ENCODE measurements at places on chromosomes 12 and 14.

- peak; percentile 89 for DNase-seq
These were observed 6.8 kb upstream of the NR4A1 start for GRCh38 chr12:52044292-52044983.

DNA sequence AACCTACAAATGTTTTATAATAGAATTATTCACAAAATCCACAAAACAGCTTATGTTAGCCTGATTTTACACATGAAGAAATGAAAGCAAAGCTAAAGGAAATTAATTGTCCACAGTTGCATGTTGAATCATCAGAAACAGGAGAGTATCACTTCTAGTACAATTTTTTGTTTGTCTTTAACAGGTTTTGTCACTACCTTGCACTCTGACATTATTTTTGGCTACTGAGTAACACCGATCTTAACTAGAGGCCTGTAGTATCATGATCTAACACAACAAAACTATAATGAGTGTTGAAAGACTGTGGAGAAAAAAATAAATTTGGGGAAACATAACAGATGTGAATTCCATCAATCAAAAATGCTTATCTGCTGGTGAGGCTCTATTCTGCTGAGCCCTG is 60.1 kb downstream of the TAOK3 start:
- no peak for DNase-seq

DNA sequence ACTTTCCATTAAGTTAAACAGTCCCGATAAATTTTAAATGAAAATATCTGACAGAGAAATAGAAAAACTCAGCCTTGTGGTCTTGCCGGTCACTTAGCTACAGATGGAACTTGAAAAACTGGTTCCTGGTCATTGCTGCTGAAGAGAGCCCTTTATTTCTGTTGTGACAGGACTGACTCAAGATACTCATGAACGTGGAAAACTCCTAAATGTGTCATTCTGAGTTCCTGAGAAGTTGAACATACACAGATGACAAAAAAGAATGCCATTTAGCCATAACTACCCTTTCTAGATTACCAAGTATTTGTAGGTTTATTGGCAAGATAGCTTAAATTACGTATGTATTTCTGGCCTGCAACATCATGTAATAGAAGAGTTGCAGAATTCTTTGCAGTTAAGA is 134.2 kb downstream of the HMGA2 start:
- DNase-seq = no peak

DNA sequence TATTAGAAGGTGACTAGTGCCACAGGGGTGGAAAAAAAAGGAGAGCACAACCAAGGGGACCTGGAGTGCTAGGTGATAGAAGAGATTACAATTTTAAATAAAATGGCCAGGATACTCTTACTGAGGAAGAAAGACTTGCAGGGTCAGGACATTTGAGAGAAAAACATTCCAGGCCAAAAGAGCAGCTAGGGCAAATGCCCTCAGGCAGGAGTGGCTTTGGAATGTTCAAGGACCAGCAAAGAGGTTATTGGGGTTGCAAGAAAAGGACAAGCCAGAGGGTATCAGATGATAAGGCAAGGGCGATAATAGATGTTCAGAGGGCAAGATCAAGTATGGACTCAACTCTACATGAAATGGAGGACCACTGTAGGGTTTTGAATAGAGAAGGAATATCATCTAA is 146.4 kb downstream of the KIF21A start:
- DNase-seq = no peak

GRCh38 chr12:109624467-109624866 is 50.9 kb downstream of the MVK start:
- DNase-seq = no peak

- DNase-seq = no peak
These were observed 19.4 kb downstream of the LMO3 start for GRCh38 chr12:16586350-16587109.

DNA sequence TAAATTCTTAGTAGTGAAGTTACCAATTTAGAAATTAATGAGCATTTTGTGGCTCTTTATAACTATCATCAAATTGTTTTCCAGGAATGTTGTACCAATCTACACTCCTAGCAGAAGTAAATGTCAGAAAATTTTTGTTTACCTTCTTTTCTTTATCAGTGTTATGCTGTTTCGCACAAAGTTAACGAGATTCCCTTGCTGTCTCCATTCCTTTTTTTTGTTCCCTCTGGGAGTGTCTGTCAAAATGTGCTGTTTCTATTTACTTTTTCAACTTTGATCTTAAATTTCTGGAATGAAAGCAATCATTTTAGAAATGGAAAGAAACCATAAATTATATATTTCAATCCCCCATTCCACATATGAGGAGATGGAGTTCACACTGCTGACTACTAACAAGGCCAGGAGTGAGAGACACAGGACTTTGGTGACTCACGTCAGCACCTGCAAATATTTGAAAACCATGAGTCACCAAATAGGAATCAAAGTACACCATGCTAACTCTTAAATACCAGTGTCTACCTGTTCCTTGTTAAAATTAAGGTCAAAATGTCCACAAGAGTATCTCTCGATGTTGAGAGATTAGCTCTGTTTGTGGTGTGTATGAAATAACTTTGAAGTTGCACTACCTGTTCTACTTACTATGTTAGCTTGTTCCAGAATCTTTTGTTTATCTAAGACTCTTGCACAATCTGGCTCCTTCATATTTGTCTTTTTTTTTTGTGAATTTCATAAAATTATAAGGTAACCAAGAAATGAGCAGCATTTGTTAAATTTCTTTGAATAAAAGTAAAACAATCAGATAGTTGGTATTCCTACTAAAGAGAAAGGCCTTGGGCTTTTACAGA is 106.0 kb downstream of the RMST start:
- no peak for DNase-seq

- DNase-seq = peak; percentile 57
These were observed 19.4 kb downstream of the KRT85 start for GRCh38 chr12:52347551-52348510.

DNA sequence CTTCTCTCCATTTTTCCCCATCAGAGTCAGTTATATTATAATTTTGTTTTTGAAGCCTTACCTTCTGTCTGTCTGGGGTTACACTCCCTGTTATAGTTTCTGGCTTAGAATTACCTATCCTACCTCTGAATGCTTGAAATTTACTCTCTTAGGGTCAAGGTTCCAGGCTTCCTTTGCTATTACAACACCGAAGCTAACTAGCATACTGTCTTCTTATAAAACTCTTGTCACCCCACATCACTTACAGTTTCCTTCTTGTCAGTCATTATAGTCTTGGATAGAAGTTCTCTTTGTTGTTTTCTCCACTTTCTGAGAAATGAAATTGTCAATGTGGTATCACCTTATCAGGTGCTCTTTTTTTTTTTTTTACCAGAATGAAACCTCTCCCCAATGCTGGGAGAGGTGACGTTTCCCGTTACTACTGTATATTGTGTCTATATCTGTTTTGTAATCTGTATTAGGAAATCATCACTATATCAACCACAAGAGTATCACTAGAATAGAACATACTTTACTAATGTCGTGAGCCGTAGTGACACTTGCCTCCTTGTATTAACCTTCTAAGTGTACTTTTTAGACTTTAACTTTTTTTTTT is 69.2 kb upstream of the PSMA6 start:
- no peak for DNase-seq

- DNase-seq = no peak
These were observed 154.1 kb upstream of the PELI2 start for GRCh38 chr14:55964091-55964490.

GRCh38 chr14:72169521-72169920 is 237.3 kb downstream of the RGS6 start:
- DNase-seq = no peak

DNA sequence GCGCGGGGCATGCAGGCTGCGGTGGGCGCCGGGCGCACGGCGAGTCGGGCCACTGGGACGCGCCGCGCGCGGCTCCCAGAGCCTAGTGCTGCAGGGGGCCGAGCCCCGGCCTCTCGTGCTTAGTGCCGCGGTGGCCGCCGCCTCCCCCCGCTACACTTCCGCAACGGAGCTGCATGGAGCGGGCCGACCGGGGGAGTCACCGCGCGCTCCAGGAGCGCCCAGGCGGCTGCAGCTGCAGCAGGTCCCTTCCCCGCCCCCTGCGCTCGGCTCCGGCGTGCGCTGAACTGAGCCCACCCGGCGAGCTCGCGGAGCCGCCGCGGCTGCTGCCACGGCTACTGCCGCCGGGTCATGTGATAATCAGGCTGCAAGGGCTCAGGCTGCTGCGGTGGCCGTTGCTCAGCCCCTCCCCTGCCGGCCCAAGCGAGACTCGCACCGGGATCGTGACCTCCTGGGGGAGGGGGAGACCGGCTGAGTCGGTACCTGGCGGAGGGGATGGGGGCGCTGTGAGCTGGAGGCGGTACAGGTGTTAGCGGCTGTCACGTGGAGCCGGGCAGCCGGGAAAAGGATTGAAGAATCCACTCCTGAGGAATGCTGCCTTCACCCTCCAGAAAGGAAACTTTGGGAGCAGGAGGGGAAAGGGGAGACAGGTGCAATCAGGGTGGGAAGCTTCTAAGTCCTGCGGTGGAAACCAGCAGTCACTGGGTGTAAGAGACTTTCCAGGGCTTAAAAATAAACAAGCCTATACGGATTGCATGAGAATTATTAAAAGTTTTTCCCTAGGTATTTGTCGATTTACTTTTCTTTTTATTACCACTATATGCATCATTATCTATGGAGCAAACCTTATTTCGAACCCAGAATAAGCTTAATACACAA is at the start of gene PPM1H:
TSS of gene PPM1H (minus strand) at position 352 of the 876 bp plus-strand sequence. CDS start 414 bp downstream, outside the sequence.
- no peak for DNase-seq

DNA sequence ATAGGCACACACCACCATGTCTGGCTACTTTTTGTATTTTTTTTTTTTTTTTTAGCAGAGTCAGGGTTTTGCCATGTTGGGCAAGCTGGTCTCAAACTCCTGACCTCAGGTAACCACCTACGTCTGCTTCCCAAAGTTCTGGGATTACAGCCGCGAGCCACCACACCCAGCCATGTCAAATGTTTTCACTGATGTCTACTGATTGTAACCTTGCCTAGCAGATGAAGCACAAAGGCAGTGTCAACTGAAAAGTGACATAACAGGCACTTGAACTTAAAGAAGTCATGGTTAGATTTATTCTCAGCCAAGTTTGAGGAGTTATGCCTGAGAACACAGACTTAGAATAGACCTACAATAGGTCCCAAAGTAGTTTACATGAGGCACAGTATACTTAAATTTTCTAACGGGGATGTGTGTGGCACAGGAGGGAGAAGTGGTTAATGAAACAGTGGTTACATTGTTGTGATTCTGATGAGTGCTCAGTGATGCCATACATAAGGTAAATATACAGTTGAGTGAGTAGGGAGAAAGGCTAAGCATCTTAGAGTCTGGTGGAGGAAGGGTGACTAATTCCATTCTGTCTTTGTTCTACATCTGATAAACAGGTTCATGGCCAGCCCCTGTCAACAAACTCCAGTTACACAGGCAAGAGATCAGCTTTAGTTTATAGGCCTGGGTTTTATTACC is 12.6 kb upstream of the RNASE4 start:
- no peak for DNase-seq

GRCh38 chr12:19236656-19237055 is 107.1 kb downstream of the PLEKHA5 start:
- DNase-seq = peak; percentile 44

DNA sequence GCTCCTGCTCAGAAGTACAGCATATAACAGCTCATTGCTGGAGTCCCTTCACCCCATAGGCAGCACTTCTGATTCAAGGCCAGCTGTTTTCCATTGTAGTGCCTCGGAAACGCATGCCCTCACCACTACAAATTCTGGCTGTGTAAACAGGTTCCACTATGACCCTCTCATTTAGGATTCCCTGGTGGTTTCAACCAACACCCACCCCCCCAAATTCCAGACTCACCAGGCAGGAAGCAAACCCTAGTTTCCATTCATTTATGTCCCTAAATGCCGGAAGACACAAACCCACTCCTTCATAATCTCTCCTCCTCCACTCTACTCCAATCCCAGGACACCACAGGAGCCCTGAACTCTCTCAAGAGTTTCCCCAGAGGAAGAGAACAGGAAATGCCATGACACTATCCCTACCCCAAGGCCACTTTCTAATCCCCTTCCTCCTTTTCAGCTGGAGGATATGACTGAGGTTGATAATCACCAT is 75.9 kb upstream of the TMPO start:
- peak; percentile 49 for DNase-seq

GRCh38 chr12:130488358-130488710 is 150.6 kb downstream of the PIWIL1 start:
- DNase-seq = no peak

DNA sequence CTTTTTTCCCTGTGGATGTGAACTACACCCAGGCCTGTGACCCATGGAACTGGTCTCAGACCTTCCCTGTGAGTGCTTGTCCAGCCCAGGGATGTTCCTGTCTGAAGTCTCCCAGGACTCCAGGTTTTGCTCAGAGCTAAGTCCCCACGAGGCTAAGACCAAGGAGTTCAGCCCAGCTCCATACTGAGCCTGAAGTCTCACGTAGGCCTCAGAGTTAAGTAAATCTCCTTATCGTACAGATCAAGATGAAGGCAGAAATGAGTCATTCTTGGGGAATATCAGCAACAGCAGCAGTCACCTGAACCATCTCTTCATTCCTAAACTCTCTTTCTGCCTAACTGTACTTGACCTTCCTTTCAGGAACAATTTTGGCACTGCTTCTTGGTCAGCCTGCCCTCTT is 139.8 kb downstream of the ANO6 start:
- no peak for DNase-seq

- DNase-seq = no peak
These were observed 19.6 kb downstream of the SLC7A8 start for GRCh38 chr14:23163830-23164229.

GRCh38 chr14:24513009-24513408 is 4.9 kb upstream of the CMA1 start:
- DNase-seq = no peak

DNA sequence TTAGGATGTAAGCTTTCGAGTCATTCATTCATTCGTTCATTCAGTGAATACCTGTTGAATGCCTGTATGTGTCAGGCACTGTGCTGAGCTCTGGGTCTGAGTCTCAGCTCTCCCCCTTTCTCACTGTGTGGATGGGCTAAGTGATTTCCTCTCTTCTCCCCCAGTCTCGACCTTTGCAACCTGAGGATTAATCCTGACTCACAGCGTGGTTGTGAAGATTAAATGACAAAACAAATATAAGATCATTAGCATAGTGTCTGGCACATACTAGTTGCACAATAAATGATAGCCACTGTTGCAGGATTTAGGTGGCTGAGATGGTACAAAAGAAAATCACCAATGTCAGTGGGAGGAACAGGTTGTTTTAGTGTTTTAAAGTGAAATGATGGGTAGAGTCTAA is 136.7 kb downstream of the GPR135 start:
- no peak for DNase-seq

DNA sequence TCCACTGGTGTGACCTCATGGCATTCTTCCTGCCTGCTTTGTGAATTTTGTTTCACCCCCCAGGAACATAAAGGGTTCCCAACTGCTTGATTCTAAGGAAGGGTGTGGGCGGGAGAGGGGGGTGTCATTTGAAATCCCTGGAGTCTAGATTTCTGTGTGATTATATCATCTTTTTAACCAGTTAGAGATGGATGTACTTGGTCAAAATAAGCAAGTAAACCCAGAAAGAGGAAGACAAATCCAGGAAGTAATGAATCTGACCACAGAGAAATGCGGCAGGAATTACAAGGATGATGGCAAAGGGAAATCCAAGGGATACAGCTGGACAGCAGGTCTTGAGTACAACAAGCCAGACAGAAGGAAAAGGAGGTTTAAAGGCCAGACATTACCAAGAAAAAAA is 38.9 kb downstream of the DMAC2L start:
- DNase-seq = no peak

GRCh38 chr12:16330560-16330959 is 16.9 kb upstream of the MGST1 start:
- DNase-seq = no peak

- DNase-seq = no peak
These were observed 98.3 kb upstream of the ESRRB start for GRCh38 chr14:76277586-76278130.
